ENCODE measurements at places on chromosomes 7 and 10.

GRCh38 chr10:126101736-126102135, 205.4 kb downstream of the FANK1 start:
- no peak for DNase-seq

DNA sequence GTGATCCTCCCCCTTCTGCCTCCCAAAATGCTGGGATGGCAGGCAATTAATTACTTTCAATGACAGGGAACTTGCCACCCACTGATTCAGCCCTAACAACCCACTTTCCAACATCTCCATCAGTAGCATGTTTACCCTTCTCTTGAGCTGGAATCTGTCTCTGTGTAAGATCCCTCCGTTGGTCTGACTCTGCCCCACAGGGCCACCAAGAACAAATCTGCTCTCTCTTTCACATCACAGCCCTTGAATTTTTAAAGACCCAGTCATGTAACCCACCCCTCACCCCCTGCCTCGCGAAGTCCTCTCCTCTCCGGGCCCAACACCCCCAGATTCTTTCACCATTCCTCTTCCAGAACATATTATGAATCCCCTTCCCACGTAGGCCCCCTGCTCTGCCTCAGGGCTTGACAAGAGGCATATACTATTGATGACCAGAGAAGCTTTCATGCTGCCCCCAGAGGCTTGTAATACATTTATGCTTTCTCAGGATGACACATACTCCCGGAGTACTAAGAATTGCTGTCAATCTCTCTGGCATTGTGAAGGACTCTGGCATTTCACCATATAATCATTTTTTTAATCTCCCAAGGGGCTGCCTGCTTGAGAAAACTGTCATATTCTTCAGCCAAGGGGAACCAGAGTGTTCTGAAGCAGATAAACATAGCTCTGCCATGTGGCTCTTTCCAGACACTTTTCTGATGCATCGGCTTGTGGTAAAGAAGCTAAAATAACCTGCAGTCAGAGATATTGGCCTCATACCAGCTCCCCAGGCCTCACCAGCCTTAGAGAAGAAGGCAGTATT, 179.2 kb upstream of the AUTS2 start:
- no peak for DNase-seq

DNA sequence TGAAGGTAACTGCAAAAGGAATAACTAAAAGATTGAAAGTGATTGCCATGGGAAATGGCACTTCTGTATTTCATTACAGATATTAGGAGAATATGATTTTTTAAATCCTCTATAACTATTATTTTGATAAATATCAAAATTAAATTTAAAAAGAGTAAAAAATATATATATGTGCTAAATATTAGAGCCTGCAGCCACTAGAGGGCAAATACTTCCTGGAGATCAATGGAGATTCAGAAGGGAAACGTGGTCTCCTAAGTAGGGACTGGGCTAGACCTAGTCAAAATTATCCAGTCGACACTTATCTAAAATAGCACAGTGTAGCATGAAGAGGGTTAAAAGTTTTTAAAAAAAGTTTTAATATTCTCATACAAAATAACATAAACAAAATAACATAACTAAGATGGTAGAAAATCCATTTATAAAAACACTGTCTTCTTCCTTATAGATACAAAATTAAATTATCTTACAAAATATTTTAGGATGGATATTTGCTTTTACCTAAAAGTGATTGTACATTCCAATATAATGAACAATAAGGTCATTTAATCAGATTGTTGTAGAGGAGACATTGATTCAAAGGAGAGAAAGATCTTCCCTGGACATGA, 434.3 kb downstream of the MDFIC start:
- peak; percentile 0 for DNase-seq

GRCh38 chr7:561631-562373, 42.2 kb upstream of the PDGFA start:
- DNase-seq = no peak

- DNase-seq = no peak
Measured at GRCh38 chr7:135950429-135950828, 26.7 kb downstream of the MTPN start.

DNA sequence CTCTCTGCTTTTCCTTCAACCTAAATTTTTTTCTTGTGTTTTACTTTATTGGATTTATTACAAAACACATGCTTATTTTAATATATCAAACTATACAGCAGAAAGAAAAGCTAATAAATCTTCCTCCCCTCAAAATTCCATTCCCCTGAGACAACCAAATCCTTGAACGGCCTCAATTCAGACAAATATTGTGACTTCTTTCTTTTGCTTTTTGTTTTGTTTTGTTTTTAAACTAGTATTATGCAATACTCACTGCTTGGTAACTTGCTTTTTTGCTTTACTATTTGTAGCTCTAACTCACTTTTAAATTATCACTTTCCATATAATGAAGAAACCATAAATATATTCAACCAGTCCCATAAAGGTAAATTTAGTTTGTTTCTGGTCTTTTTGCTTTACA, 59.4 kb upstream of the CDK1 start:
- DNase-seq = no peak

- no peak for DNase-seq
Measured at GRCh38 chr10:112842832-112843360, 107.2 kb upstream of the TCF7L2 start.

DNA sequence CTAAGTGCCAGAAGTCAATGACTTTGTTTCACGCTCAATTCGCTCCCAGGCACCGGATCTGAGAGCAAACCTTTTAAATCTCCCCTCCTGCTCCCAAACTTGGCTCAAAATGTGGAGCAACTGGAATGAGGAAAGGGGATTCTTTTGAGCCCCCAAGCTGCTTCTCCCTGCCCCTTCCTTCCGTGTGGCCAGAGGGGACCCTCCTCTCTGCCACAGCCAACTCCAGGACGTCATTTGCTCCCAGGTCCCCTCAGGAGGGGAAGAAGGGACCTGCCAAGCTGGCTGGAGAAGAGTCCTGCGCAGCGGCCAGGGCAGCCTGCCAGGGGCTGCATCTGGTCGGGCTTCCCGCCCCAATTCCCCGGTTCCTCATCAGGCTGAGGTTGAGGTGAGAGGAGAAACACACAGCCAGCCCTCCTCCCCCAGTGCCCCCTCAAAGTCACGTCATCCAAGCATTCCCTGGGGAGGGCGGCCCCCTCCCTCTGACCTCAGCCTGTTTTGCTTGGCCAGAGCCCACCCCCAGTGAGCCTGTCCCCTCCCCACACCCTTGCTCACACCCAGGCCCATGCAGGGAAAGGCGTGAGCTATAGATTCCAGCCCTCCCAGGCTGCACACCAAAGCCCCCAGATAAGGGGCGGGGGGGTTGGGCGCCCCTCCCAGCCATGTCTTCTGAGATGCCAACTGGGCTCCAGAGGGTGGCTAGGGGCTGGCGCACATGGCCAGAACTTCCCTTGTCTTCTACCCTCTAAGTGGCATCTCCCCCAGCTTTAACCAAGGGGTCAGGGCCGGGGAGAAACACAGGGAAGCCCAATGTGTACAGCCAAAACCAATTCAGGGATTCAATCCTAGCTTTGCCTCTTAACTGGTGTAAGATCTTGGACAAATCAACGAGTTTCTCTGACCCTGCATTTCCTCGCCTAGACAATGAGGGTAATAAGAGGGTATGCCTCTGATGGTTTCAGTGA, 35.0 kb downstream of the SH3PXD2A start:
- no peak for DNase-seq

DNA sequence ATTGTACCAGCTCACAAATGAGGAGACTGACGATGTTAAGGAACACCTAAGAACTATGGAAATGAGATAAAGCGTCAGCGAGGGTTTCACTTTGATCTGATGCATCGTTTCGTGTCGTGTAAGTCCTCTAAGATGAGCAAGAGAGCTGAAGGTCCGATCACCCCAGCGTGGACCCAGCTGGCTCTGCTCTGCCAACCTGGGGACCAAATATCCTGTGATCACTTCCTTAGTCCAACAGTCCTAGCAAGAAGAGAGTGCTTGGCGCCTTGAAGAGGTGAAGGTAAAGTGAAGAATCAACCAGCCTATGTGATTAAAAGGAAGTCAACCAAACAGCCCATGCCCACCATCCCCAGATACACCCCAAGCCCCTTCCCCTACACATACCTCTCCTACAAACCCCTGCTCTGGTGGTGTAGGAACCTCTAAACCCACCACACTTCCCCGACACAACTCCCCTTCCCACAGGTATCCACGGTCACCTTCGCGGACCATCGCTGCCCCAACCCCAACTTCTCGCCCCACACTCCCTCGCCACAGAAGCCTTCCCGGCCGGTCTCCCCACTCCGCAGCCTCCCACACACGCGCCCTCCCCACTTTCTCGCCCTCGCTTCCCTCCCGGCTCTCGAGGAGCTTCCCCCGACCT, 722 bp downstream of the UPF2 start:
- DNase-seq = no peak

DNA sequence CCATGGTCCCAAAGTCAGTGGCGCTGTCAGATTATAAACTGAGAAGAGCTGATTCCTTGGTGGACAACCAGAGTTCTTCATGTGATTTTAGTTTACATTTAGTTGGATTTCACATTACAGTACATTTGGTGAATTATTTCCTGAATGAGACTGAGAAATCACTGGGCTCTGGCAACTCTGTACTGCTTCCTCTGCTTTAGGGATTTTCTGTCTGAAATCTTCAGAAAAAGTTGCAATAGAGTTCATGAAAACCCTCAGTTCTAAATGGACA, 242.6 kb downstream of the BICC1 start:
- no peak for DNase-seq

DNA sequence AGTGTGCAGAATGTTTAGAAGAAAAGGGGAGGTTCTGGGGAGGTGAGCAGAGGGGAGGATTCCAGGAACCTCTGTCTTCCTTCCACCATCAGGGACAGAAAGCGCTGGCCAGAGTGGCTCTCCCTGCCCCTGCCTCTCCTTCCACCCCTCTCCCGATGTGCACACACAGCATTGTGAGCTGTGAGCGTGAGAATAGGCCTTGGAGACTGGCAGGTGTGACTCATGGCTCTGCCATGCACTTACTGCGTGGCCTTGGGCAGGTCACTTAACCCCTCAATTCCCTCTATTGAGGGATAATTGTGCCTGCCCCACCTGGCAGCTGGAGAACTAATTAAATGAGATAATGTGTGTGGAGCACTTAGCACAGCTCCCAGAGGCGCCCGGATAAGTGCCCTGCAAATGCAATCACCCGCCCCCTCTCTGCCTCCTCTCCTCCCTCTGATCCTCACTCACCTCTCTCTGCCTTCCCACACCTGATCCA, 115.4 kb downstream of the ZMIZ1 start:
- DNase-seq = no peak

DNA sequence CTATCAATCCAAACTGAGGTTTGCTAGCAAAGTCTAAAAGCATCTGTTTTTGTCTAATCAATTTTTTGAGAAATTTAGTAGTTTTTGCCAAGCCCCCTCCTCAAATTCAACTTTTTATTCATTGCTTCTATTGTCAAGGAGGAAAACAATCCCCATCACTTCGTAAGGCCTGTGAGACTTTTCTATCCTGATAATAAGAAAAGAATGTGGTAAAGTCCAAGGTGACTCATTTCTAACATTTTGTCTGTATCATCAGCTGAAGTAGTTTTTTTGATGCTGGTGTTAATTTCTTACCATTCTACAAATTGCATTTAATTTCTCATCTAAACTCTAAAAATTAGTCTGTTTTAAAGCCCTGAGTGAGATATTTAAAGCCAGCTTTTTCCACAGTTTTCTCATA, 11.7 kb downstream of the ANK3 start:
- DNase-seq = no peak
